ENCODE measurements at places on chromosomes 11 and 22. TPM values are rescaled to one million over a fixed set of nuclear protein-coding genes. Genes with fewer than 3 reads are reported as not detected.

- DNase-seq, result no peak
Observed at GRCh38 chr11:119374632-119375336, 6.7 kb downstream of the USP2 start.

Gene KRTAP5-2
- polyA plus RNA-seq, result not detected

Gene TMEM191C
- polyA plus RNA-seq, result 11.3 TPM

Gene C11orf65
- 3.7 TPM for polyA plus RNA-seq

All from cardiac muscle cell (in vitro differentiated cells and primary cell).